H1 (cell line): ENCODE measurements at places on chromosomes 7 and 10.
A peak's percentile ranks its signal among the peaks of the same experiment; 100 is the strongest.

DNA sequence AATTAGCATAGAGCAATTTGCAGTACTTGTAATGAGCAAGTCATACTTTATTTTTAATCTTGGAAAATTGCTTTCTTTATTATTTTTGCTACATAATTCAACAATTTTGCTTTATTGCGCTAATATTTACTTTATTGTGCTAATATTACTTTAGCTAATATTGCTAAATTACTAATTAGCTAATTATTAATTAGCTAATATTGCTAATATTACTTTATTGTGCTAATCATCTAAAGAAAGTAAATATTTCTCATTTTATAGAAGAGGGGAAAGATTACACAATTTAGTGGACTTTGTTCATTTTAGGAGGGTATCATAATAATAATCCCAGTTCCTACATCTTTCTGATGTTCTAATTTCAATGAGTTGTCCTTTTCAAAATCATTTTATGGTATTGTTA lies 61.2 kb downstream of the RUNDC3B start:
- DNase-seq = no peak

GRCh38 chr10:44300666-44301649 lies 83.9 kb downstream of the CXCL12 start:
- DNase-seq = no peak

GRCh38 chr10:30456266-30456665 lies 22.3 kb downstream of the MAP3K8 start:
- no peak for DNase-seq

DNA sequence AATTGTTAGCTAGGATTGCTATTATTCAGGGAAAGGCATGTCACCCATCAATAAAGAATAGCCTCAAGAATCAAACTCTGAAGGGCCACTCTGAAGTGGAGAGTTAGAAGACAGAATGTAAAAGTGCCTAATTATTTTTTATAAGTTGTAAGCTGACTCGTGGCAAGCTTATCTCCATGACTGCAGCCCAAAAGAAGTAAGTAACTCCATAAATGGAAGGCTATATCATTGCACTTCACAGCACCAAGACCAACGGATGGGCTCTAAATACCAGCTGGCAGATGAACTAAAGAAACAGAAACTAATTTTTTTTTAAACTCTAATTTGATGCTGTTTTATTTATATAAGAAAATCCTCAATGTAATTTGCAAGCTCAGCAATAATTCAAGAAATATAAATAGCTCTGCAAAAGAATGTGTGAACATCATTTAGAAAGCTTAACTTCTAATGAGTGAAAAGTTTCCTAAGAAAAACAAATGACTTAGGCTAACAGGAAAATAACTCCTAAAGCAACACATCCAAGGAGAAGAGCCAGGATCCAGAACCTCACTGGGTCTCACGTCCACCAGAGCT lies 165.5 kb downstream of the SNX13 start:
- no peak for DNase-seq

GRCh38 chr10:22629126-22629525 lies 85.3 kb downstream of the PIP4K2A start:
- no peak for DNase-seq

- peak; percentile 43 for DNase-seq
Observed at GRCh38 chr10:96370584-96371157, 11.9 kb upstream of the OPALIN start.

DNA sequence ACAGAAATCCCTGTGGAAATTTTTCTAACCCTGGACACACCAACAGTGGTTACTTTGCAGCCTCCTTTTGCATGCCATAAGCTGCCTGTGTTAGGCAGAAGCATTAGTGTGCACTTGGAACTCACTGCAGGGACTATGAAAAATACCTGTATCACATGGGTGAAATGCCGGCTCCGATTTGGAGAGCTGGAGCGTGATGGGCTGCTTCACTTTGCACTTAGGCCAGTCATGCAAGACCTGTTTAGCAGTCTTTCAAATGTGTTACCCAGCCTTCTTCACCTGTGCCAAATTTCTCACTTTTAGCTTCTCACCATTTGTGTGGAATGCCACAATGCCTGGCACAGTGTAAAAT lies 11.3 kb downstream of the NCOA4 start:
- no peak for DNase-seq

GRCh38 chr10:84593506-84593905 lies 265.1 kb downstream of the CCSER2 start:
- no peak for DNase-seq

GRCh38 chr10:70690589-70690988 lies 18.3 kb downstream of the ADAMTS14 start:
- no peak for DNase-seq
